ENCODE measurements at places on chromosomes 3 and 15.

DNA sequence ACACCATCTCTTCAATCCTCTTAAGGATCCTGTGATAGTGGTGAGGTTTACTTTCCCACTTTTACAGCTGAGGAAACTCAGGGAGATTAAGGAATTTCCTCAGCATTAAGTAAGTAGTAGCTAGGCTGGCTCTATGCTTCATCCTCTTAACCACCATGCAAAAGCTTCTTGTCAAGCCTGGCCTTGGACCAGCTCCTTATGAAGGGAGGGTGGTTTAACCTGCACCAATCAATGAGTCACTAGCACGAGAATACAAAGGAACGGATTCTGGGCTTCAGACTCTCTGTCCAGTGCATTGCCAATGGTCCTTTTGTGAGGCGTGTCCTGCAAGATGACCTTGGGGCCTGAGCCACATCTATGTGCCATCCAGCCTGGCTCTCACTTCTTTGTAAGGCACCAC lies 202.0 kb upstream of the CFAP20DC start:
- no peak for DNase-seq

DNA sequence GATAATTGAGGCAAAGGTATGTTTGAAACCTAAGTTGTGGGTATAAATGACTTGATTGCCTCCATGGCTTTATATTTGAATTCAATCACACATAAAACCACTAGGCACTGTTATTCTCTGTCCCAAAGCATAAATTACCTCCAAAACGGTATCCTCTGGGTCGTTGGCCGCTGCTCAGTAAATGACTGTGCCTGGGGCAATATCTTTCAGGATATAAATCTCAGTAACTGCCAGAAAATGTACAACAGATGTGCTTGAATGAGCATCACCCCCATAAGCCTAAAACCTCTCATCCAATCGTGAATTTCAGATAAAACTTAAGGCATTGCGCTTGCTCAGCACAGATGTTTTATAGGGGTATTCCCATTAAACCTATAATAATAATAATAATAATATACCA lies 19.0 kb upstream of the C3orf49 start:
- DNase-seq: no peak

GRCh38 chr3:16520970-16521881 lies 7.7 kb upstream of the RFTN1 start:
- peak; percentile 57 for DNase-seq

DNA sequence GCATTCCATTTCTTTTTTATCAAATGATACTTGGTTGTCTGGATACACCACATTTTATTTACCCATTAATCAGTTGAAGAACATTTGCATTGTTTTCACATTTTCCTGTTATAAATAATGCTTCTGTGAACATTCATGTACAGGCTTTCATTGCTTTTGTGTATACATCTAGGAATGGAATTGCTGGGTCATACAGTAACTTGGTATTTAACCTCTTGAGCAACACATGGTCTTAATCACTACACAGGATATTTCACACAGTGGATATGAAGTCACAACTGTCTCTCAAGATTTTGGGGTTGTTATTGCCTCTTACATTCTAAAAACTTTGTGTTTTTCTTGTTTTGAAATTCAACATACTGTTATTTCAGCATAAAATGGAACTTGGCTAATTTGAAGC lies 48.2 kb downstream of the C3orf85 start:
- DNase-seq: no peak

DNA sequence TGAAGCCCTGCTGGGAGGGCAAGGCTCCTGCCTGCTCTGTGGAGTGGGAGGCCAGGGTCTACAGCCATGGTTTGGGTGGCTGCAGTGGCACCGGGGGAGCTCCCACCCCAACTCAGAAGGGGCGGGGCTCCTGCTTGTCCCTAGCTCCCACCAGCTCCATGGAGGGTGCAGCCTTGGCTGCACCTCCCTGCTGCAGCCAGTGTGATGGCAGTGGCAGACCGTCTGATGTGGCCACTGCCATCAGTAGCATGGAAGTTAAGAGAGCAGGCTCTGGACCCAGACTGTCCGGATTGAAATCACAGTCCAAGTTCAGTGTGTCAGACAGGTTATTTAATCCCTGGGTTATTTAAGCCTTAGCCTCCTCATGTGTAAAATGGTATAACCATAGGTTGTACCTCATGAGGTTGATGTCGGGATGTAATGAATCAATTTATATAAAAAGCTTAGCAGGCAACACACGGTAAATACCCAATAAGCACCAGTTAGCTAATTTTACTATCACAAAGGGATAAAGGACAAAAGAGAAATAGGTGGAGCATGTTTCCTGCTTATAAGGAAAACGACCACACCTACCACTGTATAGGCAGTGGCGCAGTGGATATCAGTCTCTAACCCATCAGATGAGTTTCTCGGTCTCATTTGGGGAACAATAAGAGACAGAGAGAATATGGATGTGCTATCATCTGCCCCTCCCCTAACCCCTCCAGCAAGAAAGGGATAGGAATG lies 13.1 kb upstream of the NR1I2 start:
- DNase-seq: no peak

- no peak for DNase-seq
Measured at GRCh38 chr3:141407047-141407446, 38.7 kb downstream of the ZBTB38 start.

DNA sequence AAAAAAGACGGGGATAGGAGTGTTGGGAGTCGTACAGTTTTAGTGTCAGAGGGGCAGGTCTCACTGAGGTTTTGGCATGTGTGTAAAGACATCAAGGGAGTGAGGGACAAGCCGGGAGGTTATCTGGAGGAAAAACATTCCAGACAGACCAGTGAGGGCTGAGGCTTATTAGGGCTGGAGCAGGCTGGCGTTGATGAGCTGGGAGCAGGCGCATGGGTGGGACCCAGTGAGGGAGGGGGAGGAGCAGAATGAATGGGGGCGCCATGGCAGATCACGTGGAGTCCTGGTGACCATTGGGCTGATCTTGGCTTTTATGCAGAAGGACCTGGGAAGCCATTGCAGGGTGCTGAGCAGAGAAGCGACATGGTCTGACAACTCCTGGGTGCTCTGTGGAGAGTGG lies 180.2 kb downstream of the SLCO3A1 start:
- no peak for DNase-seq

GRCh38 chr3:106302451-106303221 lies 433.8 kb upstream of the CBLB start:
- DNase-seq: peak; percentile 71

DNA sequence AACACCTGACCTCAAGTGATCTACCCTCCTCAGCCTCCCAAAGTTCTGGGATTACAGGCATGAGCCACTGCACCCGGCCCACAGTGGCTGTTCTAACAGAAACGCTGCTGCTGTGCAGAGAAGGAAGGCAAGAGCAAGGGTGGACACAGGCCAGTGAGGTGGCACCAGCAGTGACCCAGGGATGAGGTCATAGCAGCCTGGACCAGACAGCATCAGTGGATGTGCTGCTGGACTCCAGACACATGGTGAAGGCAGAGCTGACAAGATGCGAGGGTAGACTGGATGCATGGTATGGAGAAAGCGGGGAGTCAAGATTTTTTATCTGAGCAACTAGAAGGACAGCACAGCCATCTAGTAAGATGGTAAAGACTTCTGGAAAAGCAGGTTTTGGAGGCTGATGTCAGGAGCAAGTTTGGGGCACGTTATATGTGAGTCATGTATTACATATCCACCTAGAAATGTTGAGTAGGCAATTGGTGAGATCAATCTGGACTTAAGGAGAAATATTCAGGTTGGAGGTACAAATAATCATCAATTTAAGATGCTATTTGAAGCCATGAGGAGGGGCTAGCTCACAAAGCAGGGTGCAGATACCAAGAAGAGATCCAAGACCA lies 22.1 kb upstream of the TJP1 start:
- DNase-seq: no peak

GRCh38 chr15:80926126-80926525 lies 63.5 kb downstream of the MESD start:
- DNase-seq: no peak

DNA sequence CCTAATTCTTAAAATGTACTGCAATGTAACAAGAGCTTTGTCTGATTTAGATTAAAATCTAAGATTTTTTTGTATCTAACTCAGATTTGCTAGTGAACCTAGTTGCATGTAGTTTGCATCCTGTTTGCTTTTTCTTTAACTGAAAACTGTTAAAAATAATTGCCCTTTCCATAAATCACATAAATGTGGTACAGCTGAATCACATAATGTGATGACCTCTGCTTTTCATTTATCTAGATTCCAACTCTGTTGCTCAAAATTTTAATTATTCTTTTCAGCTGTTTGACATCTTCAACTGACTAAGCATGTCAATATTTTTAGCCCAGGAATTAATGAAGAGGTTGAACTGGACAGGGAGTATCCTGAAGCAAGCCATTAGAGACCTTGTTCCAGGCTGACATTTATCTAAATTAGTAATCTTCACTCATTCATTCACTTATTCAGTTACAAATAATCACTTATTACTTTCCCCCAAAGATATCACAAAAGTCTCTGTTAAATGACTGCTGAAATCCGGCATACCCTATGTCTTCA lies 101.9 kb upstream of the PLXND1 start:
- no peak for DNase-seq

GRCh38 chr3:156787926-156788663 lies 38.1 kb upstream of the LEKR1 start:
- no peak for DNase-seq

DNA sequence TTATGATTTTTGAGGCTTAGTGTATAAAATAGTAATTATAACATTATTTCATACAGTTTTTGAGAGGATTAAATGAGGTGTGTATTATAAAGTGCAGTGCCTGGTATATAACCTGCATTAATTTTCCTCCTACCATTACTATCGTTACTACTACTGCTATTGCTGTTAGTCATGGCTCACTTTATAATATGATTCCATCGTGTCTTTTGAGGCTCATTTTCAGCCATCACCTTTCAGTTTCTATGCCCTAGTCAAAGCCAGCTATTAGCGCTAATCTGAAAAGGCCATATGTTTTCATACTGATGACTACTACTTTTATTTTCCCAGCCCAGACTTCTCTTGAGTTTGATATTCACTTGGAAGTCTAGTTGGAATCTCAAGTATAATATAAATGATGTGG lies 5.5 kb downstream of the MEF2A start:
- no peak for DNase-seq

GRCh38 chr15:57393061-57393460 lies 16.8 kb downstream of the CGNL1 start:
- DNase-seq: no peak

GRCh38 chr3:16484984-16485383 lies 28.5 kb downstream of the RFTN1 start:
- no peak for DNase-seq

- no peak for DNase-seq
Measured at GRCh38 chr3:117238806-117239205, 529.2 kb downstream of the TUSC7 start.

DNA sequence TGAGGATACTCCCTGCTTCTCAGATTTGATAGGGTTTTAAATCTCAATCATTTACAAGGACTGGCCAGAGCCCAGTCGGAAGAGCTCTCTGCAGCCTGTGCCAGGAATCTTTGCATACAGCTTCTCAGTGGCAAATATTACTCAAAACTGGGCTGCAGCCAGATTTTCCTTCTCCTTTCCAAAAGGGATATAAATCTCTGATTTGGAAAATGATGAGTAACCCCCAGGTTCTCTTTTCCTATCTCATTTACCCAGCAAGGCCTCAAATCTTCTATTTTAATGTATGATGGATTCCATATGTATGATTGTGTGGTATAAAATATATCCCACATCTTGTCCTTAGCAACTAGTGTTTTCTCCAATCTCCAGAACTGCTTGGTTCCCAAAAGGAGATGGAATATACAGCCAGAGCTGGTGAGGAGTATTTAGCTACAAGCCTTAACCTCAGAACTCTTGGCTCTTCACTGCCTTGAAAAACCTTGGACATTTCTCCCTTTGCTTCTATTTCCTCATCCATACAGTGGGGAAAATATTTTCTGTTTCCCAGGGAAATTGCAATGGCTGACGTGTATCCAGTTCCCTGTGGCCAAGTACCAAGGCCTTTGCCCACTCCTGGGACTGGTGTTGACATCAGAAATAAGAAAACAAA lies 114.4 kb downstream of the ATG7 start:
- no peak for DNase-seq

DNA sequence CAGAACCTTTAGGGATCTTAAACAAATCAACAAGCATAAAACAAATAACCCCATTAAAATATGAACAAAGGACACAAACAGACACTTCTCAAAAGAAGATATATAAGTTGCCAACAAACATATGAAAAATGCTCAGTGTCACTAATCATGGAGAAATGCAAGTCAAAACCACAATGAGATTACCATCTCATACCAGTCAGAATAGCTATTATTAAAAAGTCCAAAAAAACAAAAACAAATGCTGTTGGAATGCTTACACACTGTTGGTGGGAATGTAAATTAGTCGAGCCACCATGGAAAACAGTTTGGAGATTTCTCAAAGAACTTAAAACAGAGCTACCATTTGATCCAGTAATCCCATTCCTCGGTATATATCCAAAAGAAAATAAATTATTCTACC lies 423.6 kb downstream of the OTOL1 start:
- no peak for DNase-seq

GRCh38 chr3:72375237-72376076 lies 472.8 kb downstream of the SHQ1 start:
- DNase-seq: no peak

DNA sequence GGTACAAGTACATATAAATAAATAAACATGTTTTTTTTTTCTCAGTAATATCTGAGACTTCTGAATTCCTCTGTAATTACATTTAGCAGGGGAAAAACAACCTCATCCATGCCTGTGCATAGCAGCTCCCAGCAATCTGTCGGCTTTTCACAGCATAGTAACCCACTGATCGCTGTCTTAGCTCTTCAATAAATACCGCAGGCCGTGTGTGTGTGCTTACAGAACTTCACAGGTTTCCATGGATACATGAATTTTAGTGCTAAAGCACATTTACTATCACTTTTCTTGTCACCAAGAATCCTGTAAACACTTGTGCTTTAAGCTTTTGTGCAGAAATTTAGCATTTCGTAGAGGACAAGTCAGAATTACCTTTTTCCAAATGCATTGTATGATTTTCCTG lies 4.0 kb upstream of the PLAAT1 start:
- DNase-seq: no peak

DNA sequence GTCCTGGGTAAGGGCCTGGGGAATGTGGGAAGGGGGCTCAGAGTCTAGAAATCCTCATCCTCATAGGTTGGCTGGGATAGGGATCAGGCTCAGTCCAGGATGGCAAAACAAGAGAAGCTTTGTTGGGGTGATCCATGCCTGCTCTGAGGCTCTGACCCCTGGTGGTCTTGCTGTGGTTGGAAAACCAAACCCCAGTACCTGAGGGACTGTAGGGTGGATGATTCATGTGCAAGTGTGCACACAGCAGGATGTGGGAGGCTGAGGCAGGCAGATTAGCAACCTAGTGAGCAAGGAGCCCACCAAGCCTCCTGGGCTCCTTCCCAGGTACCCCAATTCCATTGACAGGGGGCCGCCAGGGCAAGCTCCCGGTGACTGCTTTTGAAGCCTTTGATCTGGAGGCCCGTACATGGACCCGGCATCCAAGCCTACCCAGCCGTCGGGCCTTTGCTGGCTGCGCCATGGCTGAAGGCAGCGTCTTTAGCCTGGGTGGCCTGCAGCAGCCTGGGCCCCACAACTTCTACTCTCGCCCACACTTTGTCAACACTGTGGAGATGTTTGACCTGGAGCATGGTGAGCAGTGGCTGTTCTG lies 3.1 kb downstream of the KLHDC8B start:
- no peak for DNase-seq

GRCh38 chr15:49439678-49440395 lies 16.8 kb downstream of the FGF7 start:
- no peak for DNase-seq

Measured in Karpas-422 (cell line).